Liver (tissue), 10 donors: ENCODE measurements at places on chromosomes 2 and 18.

- DNase-seq = no peak
Observed at GRCh38 chr2:234880551-234881211, 71.1 kb upstream of the SH3BP4 start.

DNA sequence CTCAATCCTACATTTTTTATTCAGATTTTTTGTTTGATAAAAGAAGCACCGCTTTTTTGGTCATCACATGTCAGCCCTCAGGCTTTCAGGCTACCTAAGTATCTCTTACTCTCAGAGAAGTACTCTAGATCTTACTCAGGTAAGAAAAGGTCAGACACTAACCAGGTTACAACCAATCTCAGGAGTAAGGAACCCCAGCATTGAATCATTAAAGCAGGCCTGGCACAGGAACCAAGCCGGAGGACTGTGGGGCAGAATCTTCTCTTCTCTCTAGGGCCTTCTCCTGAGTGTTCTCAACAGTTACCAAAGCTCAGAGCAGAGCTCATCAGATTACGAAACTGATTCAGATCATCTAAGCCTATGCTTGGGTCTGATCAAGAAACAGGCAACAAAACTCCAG lies 28.2 kb downstream of the RBMS1 start:
- DNase-seq = no peak

GRCh38 chr2:11822746-11823451 lies 76.5 kb downstream of the LPIN1 start:
- no peak for DNase-seq

DNA sequence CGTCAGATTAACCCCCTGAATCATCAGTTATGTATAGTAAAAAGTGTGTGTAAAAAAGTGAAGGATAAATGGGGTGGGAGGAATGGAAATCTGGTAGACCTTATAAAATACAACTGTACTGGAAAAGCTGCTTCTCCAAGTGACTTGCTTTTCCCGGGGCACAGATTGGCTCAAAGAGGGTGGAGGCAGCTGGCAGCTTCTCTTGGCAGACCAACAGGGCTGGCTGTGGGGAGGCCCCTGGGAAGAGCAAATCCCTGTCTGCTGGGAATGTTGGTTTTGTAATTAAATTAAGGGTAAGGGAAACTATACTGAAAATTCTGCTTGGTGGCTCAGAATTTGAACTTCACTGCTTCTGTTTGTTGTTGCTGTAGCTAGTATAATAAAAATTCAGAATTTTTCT lies 154.2 kb upstream of the DLX2 start:
- DNase-seq = no peak

DNA sequence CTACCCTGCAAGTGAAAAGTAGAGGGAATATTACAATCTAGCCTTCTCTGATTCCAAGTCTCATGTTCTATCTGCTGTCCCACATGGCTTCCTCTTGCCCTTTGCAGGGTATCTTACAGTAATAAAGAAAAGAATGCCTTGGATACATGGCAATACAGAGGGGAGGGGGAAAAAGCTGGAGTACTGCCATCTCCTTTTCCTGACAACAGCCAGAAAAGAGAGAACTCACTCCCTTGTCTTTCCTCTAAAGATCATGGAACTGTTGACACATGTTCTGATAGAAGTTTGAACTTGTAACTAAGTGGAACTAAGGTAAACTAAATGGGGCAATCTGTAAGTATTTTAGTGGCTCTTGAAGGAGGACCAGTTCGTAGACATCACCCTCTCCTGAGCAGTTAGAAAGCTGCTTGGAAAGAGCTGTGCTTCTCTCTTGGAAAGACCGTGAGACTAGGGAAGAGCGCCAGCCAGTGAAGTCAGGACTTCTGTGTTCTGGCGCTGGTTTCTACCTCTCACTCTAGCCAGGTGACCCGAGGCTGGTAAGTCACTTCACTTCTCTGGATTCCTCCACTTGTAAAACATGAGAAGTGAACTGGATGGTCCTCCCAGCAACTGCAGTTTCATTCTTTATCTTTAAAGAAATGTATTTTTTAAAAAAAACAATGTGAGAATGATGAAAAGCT lies 242.3 kb upstream of the FOSL2 start:
- DNase-seq = no peak

DNA sequence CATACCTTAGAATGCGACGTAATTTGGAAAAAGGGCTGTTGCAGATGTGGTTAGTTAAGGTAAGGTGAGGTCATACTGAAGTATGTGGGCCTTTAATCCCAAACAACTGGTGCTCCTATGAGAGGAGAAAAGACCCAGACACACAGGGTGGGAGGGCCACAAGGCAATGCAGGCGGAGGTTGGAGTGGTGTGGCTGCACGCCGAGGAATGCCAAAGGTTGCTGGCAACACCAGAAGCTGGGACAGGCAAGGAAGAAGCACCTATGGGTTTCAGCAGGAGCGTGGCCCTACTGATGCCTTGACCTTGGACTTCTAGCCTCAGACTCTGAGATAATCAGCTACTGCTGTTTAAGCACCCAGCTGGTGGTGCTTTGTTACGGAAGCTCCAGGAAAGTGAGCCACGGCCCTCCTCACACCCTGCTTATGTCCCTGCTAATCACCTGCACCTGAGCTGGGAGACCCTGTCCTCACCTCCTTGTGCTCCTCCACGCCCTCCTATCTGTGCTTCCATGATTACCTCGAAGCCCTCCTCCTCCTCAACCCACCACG lies 48.3 kb upstream of the LAMA1 start:
- no peak for DNase-seq

DNA sequence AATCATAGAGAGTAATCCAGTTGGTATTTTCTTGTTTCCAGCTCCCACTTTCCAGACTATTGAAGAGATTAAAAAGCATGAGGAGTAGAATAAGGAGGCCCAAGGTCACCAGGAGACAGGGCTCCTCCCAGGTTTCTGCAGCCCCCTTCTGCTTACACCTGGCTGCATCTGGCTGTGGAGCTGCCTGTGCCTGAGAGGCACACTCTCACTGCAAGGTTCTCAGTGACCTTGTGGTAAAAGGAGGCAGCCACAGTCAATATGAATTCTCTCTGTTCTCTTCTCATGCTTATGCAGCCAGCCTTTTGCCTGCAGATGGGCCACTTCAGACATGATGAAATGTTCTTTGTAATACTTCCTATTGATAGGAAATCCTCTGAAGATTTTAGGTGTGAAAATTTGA lies 233.7 kb downstream of the MYO3B start:
- no peak for DNase-seq

DNA sequence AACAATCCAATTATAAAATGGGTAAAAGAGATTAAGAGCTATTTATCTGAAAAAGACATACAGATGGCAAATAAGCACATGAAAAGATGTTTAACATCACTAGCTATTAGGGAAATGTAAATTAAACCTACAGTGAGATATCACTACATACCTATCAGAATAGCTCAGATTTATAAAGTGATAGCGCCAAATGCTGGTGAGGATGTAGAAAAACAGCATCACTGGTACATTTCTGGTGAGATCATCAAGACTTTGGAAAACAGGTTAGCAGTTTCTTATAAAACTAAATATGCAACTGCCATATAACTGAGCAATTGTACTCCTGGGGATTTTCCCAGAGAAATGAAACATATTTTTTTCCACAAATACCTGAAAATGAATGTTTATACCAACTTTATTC lies 100.4 kb downstream of the ACOXL start:
- no peak for DNase-seq

DNA sequence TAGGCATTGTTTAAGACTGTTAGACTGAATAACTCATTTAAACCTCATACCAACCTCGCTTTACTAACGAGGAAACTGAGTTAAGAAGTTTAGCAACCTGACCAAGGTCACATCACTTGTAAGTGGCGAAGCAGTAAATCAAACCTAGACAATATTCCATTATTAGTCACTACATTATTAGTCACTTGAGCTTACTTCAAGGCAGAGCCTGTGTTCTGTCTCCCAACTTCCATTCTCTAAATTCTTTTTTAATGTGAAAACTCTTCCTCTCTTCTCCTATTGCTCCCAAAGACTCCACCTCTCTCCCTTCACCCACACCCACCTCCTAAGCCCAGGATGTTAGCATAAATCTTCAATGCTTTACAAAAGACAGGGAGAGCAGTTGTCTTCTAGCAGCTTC lies 156.5 kb downstream of the ARL6IP6 start:
- no peak for DNase-seq

DNA sequence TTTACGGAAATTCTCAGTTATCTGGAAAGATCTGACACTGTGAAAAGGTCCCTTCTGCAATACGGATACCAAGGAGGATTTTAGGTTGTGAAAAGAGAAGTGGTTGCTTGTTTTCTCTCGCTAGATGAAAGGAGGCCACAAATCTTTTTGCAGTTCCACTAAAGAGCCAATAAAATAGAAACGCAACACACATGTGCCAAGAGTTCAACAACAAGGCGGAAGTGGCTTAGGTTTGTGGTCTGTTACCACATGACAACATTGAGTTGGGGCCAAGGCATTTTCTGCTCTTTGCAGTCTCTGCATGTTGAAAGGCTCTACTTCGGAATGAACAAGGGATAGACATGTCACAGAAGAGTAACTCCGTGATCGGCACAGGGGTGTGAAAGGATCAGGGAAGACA lies 115.7 kb upstream of the OSR1 start:
- DNase-seq = no peak

DNA sequence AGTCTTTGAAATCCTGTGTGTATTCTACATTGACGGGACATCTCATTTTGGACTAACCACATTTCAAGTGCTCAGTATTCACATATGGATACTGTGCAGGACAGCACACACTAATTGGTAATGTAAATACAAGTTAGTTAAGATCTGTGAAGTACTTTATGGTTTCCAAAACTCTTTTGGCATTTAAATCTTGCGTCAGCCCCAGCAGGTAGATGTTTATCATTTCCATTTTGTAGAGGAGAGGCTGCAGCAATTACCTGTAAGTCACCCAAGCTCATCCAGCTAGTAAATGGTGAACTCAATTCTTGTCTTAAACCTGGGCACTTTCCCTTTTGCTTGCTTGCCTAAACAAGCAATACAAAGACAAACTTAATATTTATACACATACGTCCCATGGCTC lies 1.6 kb upstream of the NAGK start:
- DNase-seq = no peak

- DNase-seq = no peak
Observed at GRCh38 chr2:191043438-191043837, 29.5 kb upstream of the STAT1 start.

DNA sequence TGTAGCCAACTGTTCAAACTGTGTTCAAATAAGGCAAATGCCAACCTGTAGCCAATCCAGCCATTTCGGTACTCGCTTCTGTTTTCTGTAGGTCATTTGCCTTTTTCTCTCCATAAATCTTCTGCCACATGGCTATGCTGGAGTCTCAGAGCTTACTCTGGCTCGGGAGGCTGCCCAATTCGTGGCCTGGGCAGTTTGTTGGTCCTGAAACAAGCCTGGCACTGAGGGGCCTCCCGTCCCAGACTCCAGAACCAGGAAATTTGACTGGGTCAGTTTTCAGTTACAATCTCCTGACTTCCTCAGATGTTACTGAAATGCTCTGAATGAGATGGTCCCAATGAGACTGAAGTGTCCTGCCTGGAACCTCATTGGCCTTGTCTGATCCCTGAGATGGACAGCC lies 120.8 kb upstream of the NPAS2 start:
- DNase-seq = no peak

- DNase-seq = no peak
Observed at GRCh38 chr2:15170070-15170775, 390.9 kb downstream of the NBAS start.

- DNase-seq = no peak
Observed at GRCh38 chr2:12433626-12433990, 283.1 kb upstream of the TRIB2 start.

DNA sequence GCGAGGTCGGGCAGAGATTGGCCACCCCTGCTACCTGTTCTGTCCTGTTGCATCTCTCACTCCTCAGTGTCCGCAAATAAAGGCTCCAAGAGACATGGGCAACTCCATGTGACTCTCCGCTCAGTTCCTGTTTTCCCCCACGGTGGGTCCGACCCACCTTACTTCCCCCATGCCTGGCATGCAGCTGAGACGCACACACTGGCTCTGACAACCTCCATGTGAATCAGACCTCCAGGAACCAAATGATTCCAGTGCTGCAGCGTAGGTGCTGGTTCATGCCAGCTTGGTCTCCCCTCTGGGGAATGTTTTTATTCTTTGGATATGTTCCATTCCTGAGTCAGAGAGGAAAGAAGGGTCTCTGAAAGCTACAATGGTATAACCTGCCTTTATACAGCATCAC lies 221.5 kb downstream of the SH3RF3 start:
- no peak for DNase-seq

DNA sequence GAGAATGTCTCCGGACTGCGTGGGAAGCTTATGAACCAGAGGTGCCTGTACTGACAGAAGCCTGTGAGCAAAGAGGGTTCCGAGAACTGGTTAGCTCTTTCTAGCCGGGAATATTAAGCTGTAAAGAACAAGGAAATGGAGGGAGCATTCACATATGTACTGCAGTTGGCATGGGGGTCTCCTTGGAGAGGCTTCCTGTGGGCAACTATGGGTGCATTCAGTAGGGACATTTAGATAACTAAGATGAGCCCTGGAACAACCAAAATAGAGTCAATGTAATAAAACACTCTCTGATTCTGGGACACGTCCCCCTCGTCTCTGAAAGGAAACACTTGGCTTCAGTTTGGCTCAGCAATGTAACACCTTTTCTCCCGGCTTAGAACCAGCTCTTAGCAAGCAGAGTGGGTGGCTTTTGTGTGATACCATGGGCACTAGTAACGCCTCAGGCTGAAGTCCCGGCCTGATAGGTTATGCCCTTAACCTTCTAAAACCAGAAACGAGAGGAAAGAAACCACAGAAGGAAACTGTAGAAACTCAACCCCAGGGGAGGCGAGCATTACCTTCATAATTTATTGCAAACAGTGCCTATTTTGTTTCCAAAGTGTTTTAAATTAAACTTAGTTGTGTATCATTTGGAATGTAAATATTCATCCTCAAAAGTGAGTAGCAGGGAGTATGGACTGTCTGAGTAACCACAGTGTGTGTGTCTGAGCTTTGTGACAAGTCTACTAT lies 48.8 kb upstream of the LPIN2 start:
- no peak for DNase-seq

GRCh38 chr2:44550561-44550960 lies 188.8 kb downstream of the CAMKMT start:
- DNase-seq = no peak

DNA sequence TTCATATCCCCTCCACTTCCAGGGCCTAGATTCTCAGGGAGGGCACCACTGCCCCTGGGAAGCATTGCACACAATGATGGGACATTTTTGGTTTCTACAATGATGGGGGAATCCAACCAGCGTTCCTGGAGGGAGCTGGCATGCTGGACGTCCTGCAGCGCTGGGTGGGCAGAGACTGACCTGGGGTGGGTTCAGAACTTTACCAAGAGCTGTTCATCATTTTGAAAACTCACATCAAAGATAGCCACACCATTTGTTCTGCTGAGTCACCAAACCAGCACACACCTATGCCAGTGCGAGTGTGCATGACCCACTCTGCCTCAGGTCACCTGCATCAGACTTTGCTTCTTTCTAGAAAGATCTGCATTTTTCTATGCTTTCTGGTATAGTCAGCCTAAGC lies 14.1 kb upstream of the ARMC9 start:
- no peak for DNase-seq

- DNase-seq = no peak
Observed at GRCh38 chr2:78309460-78309859, 716.0 kb upstream of the REG3G start.

- no peak for DNase-seq
Observed at GRCh38 chr2:83058683-83059082, 1400.4 kb downstream of the SUCLG1 start.
